ENCODE measurements at places on chromosomes 4 and X.

DNA sequence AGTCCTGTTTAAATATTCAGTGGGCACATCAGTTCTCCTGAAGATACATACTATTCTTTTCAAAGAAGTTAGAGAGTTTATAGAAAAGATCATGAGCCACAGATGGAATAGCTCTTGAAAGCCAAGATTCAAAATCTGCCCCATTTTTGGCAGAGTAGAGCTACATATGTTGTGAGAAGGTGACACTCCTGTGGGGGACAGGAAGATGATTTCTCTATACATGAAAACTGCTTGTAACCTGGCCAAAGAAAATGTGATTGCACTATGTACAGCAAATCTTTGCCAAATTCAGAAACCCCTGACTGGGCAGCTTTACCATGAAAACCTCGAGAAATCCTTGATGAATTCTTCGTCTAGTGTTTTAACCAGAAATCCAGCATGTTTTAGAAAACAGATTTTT is 44.9 kb downstream of the GPM6A start:
- no peaks in the 10 kb centered on the region for H3K36me3 ChIP-seq
- no peak overlapping the region for H3K4me3 ChIP-seq
- no peak overlapping the region for H3K27ac ChIP-seq
- no peak for DNase-seq

DNA sequence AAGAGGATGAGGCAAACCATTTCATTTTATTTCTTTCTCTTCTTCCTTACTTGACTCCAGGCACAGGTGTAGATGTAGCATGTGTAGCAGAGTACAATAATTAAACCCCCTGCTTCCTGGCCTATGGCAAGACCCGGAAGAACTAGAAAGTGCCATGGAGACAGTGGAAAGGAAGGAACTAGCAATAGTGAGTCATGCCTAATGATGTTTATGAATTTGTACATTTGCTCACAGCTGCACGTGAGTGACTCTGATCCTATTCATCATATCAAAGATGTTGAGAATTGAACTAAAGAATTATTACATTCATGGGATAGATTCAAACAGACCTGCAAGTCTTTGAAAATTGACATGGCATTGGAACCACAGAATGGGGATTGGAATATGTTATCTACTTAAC is 2233.9 kb upstream of the TENM3 start:
- H3K27me3 ChIP-seq, result no peaks in the 10 kb centered on the region
- no peak overlapping the region for H3K27ac ChIP-seq
- H3K36me3 ChIP-seq, result no peaks in the 10 kb centered on the region
- peaks cover 2% of the 10 kb centered on the region for H3K4me1 ChIP-seq

DNA sequence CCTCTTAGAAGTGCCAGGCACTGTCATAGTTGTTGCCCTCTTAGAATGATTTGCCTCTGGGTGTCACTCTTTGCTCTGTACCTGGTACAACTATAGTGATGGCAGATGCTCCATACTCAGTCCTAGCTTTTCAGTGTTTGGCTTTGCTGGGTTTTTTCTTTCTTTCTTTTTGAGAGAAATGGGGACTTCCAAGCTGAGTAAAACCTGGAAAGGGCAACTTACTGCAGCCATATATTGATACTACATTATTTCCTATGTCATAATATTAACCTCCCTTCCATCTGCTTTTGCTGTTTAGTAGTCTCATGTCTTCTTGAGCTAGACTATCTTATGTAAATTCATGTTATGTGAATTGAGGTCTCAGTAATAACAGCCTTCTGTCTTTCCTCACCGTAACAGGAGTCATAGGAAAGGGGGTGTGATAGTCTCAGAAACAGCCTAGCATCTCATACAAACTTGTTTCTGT is 49.0 kb downstream of the NIPAL1 start:
- no peak overlapping the region for H3K27ac ChIP-seq
- no peaks in the 10 kb centered on the region for H3K27me3 ChIP-seq
- no peak overlapping the region for H3K4me3 ChIP-seq
- H3K36me3 ChIP-seq, result peaks cover 13% of the 10 kb centered on the region

DNA sequence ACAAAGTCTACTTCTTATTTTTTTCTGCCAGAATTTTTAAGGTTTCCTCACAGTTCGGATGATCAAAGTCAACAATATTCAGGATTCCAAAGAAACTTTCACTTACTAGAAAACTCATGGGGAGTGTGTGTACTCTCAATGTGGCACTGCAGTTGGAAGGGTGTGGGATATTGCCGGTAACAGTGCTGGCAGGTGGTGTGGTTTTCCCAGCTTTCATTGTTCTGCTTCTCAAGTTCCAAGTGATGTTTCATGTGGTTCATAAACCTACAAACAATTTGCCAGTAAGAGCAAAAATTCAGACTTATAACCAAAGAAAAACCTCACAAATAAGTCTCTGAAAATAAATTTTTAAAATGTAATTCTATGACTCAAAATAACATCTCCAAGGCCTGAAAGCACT is 39.8 kb downstream of the ZNF280C start:
- DNase-seq, result no peak
- no peaks in the 10 kb centered on the region for H3K27me3 ChIP-seq
- no peaks in the 10 kb centered on the region for H3K4me1 ChIP-seq
- H3K4me3 ChIP-seq, result no peak overlapping the region

DNA sequence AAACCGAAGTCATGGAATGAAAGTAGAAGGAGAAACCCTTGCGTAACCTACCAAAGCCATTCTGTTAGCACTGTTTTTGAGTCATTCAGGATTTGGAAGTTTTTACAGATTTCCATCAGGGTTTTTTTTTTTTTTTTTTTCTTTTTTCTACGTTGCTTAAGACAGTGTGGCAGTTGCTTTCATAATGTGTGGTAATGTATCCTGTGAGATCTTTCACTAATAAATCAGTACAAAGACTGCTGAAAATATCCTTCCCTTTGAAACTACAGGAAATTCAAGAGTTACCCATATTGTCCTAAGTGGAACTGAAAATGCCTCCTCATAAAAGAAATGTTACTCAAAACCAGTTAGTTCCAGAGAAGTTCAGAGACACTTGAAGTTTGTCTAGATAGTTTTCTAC is 137.8 kb downstream of the RAPGEF2 start:
- no peaks in the 10 kb centered on the region for H3K27me3 ChIP-seq
- DNase-seq, result no peak
- H3K4me3 ChIP-seq, result no peak overlapping the region
- H3K36me3 ChIP-seq, result peaks cover 12% of the 10 kb centered on the region
- H3K4me1 ChIP-seq, result peaks cover 2% of the 10 kb centered on the region

DNA sequence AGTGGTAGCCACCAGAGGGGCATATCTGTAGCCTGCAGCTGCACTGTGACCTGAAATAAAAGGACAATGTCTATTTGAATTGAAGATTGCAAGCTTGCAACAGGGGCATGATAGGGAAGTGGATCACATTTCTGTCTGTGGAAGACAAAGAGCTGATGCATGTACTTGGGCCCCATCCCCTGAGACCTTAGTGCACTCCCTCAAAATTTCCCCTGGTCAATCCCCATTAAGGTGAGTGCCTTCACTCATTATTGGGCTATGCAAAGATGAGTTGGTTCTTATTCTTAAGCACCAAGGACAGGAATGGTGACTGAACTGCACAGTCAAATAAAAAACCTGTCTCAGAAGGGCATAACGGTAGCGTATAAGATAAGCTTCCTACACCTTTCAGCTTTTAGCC is 273.1 kb upstream of the ARSJ start:
- H3K27ac ChIP-seq, result no peak overlapping the region
- peaks cover 16% of the 10 kb centered on the region for H3K36me3 ChIP-seq
- H3K4me3 ChIP-seq, result no peak overlapping the region
- H3K4me1 ChIP-seq, result peaks cover 13% of the 10 kb centered on the region

DNA sequence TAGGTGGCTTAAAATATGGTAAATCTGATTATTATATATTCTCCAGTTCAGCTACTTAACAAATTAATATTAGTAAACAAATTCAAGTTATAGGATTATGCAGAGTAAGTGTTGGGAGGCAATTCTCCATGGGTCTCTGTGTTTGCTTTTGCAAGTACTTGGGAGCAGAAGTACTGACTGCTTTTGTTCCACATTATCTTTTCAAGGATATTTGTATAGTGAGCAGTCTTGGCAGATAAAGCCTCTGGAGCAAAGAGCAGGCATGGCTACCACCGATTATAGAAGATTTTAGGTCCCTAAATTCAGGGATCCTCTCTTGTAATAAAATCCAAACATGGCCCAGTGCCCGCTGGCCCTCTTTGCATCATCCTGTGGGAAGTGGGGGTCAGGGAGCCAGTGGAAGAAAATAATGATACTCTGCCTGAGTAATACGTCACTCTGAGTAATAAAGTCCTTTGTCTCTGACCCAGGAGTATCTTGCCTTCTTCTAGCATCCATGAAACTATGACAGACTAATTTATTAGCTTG is 23.2 kb downstream of the NDNF start:
- no peak overlapping the region for H3K4me3 ChIP-seq
- no peaks in the 10 kb centered on the region for H3K27me3 ChIP-seq
- DNase-seq, result no peak
- peaks cover 3% of the 10 kb centered on the region for H3K4me1 ChIP-seq
- H3K36me3 ChIP-seq, result peaks cover 3% of the 10 kb centered on the region

DNA sequence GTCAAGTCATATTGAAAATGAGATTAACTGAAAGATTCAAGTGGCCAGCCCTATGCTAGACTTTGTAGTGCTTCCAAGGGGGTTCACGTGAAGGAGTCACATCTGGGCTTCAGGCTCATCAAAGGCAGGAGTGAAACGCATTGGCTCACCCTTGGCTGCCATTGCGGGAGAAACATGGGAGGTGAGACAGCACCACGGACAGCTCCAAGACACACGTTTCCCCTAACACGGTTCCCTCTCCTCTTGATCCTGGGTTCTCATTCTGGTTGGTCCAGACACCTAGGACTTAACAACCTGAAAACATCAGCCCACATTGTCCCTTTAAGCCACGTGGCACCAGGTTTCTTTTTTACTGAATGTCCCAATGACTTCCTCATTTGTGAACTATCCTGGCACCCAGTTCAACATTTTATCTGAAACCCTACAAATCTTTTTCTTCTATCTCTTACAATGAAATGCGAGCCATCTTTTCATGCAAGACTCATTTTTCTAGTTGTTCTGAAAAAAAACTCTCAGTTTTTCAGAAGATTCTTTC is 279.0 kb upstream of the VCX3A start:
- H3K4me1 ChIP-seq, result no peaks in the 10 kb centered on the region
- no peak for DNase-seq
- no peaks in the 10 kb centered on the region for H3K36me3 ChIP-seq

DNA sequence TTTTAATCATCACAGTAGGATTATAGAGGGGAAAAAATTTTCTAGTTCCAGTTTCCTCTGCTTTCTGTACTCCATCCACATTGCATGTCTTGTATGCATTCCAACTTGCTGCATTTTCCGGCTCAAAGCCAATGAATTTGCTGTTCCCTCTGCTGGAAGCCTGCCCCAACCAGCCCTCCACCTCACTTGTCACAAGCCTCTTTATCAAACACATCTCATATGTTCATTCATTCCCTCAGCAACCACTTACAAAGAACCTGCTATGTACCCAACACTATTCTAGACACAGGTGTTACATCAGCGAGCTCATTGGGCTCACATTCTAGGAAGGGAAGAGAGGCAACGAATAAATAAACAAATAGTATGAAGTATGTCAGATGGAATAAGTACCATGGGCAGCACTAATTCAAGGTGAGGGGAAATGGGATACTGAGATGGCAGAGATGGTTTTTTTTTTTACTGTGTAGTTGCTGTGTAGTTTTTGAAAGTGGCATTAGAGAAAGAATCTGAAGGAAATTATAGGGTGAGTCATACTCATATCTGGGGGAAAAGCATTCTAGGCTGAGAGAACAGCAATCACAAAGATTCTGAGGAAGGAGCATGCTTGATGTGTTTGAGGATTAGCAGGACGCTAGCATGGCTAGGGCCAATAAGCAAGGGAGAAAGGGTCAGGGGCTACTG is 332.5 kb downstream of the PDGFC start:
- no peak overlapping the region for H3K4me3 ChIP-seq
- peak overlapping the region; percentile 32 for H3K27ac ChIP-seq
- no peak for DNase-seq
- H3K27me3 ChIP-seq, result no peaks in the 10 kb centered on the region
- no peaks in the 10 kb centered on the region for H3K36me3 ChIP-seq

DNA sequence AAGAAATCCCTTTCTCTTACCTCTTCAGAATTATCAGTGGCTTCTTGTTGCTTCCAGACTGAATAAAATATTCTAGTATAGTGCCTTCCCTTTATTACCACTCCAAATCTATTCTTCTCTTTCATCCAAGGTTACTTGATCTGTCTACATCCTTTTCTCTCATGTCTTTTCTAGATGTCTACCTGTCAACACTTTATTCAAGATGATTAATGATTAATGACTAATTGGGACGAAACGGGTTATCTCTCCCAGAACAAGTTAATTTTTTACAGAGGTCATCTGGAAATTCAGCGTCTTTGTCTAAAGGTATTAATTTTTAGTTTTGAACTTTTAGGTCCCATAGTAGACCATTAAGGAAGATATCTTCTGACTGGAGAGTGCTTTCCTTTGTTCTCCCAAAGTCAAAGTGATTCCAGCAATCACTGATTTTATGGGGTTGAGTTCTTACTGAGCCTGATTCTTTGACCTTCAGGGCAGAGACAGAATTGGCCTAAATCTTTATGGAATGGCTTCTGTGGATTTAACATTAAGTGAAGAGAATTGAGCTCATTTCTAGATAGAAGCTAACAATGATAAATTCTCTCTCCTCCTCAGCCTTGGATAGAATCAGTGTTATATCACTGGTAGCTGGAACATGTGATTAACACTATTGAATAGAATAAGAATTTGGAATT is 335.4 kb upstream of the TEX13C start:
- no peak overlapping the region for H3K4me3 ChIP-seq
- no peak overlapping the region for H3K27ac ChIP-seq
- H3K4me1 ChIP-seq, result no peaks in the 10 kb centered on the region
- peaks cover 1% of the 10 kb centered on the region for H3K27me3 ChIP-seq
- no peak for DNase-seq

DNA sequence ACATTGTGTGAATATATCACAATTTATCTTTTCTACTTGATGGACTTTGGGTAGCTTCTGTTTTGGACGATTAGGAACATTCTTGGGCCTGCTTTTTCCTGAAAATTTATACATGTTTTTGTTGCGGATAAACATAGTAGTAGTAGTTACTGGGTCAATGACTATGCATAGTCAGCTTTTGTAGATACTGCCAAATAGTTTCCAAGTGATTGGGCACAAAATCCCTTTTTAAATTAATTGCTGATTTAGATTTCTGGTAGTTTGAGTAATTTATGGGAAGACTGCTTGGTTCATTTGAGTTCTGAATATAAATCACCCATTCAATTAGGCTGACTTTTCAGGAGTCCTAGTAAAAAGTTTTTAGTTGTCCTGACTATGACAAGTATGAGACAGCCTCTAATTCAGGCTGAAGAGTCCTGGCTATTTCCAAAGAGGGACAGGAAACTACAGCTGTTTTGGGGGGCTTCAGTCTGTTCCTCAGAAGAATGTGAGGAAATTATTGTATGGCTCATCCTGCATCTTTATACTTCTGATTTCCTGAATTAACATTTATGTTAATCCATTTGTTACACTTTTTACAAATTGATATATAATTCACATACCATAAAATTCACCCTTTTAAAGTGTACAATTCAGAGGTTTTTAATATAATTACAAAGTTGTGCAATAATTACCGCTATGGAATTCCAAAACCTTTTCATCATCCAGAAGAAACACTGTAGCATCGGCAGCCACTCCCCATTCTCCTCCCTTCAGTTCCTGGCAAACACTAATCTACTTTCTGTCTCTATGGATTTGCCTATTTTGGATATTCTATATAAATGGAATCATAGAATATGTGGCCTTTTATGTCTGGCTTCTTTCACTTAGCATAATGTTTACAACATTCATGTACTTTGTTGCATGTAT is 14.2 kb downstream of the LRP2BP start:
- no peak for DNase-seq
- H3K27ac ChIP-seq, result no peak overlapping the region
- H3K4me1 ChIP-seq, result peaks cover 11% of the 10 kb centered on the region
- H3K4me3 ChIP-seq, result no peak overlapping the region
- H3K27me3 ChIP-seq, result no peaks in the 10 kb centered on the region

GRCh38 chrX:123835661-123836371 is 24.0 kb upstream of the XIAP start:
- no peak overlapping the region for H3K4me3 ChIP-seq
- no peaks in the 10 kb centered on the region for H3K27me3 ChIP-seq
- no peak for DNase-seq
- no peaks in the 10 kb centered on the region for H3K36me3 ChIP-seq
- no peaks in the 10 kb centered on the region for H3K4me1 ChIP-seq

Measured in mesothelial cell of epicardium (in vitro differentiated cells).